ENCODE measurements at places on chromosomes 5 and 9.

GRCh38 chr5:138869763-138870500 is 5.2 kb downstream of the LRRTM2 start:
- DNase-seq, result no peak

- no peak for DNase-seq
Measured at GRCh38 chr5:150058480-150059126, 27.8 kb downstream of the CSF1R start.

- DNase-seq, result no peak
Measured at GRCh38 chr9:130183133-130183762, 11.0 kb downstream of the NCS1 start.

DNA sequence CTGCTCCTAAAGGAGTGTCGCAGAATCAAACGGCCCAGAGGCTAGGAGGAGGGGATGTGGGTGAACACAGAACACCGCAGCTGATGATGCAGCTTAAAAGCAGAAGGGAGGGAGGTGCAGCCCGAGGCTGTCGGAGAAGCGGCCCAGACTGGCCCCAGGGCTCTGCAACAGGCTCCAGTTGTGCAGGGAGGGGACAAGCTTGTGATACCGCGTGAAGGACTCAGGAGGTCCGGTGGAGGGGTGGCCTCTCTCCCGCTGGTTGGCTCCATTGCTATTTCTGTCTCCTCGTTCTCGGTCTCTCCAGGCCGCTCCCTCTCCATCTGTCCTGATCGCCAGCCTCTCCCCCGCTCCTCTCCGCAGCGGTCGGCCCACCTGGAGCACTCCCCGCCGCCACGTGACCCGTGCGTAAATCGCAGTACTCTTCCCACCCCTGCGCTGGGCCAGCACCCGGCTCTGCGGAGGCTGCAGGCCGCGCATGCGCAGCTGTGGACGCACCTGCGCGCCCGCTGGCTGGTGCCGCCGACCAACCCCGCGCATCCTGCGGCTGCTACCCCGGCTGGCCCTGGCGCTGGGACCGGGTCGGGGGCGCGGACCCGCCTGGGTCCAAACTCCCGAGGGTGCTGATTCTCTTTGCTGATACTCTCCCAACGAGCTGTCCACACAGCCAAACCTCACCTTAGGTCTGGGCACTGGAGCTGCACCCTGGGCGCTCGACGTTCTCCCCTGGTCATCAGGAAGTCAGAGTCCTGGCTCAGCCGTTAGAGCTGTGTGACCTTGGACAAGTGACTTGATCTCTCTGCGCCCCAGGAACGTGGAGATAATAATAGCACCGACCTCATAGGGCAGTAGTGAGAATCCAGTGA is 3.7 kb upstream of the STXBP1 start:
- DNase-seq, result peak; percentile 88

GRCh38 chr9:22214021-22214420 is 204.9 kb upstream of the CDKN2B start:
- DNase-seq, result no peak

DNA sequence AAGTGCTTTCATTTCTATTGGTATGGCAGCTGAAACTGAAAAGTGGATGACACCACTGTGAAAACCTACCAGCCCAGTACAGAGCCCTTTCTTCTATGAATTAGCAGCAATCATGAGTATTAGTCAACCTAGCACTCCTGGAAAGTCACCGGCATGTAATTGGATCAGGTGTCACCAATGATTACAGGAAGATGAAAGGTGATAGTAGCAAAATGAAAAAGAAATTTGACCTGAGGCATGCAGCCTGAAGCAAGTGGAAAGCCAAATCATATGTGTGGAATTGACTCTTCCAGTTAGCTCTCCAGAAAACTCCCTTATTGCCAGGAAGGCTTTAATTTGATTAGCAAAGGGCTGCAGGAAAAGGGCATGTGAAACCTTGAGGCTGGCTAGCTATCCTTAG is 81.2 kb upstream of the NAA35 start:
- no peak for DNase-seq

DNA sequence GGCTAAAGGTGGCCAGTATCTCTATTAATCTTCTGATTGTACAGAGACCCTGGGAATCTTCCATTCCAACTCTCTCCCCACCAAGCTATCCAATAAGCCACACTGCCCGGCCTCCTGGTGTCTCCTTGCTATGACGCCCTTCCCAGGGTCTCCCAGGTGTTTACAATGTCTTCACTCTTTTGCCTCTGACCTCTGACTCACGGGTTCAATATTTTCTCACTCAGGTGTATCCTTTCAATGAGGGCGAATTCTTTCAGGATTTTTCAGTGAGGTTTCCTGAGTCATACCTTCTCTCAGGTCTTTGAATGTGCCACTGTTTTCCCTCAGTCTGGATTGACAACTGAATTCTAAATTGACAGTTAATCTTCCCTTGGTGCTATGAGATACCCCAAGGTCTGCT is 53.7 kb upstream of the IRX4 start:
- DNase-seq, result no peak

DNA sequence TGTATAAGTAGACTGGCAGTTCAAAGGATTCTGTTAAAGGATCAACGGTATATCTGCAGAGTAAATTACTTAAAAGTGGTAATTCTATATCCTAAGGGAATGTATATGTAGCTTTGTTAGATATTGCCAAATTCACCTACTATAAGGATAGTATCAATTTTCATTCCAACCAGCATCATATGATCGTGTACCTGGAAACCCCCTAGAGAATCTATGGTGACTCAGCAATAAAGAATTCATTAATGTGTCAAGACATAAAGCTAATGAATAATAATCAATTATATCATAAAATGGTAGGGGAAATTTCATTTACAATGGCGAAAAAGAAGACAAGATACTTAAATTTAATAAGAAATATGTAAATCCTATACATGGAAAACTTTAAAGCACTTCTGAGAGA is 234.1 kb upstream of the ACTBL2 start:
- no peak for DNase-seq

GRCh38 chr5:1801967-1802295 is 724 bp downstream of the NDUFS6 start:
- DNase-seq, result peak; percentile 6

DNA sequence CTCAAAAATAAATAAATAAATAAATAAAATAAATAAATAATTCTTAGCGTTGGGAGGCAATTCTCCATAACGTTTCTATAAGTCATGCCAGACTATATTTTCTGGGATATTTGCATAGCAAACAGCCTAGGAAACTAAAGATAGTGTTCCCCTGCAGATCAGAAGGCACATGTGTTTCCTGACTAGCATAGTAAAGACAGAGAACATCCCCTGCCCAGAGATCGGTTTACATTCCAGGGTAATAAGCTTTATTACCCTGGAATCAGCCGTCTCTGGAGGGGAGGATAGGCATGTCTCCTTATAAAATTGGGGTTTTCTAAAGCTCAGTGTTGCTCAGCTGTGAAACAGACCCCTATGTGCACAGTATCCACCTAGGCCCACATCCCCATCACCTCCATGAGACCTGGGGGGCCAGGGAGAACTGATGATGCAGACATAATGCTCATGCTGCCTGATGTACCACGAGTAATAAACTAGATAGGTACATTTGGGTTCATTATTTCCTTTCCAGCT is 36.9 kb upstream of the IFNK start:
- DNase-seq, result no peak

DNA sequence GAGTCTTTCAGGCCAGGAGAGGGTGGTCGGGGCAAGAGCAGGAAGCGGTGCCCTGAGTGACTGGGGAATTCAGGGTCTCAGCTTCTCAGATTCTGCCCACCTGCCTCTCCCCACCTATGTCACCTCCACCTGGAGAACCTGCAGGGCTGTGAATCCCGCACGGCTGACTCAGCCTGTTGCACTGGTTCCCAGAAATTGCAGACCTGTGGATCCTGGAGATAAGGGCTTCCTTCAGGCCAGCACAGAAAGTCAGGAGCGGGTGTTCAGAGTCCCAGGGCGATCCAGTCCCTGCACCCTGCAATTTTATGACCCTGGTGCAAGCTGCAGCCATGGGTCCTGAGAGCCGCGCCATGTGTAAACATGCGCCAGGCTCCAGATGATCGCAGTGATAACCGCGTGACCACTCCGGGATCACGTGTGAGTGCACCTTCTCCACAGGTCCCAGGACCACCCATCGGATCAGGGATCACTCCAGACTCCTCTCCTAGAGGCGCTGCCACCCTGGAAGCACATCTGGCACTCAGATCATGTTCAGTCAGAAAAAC is 17.8 kb downstream of the IRX4 start:
- no peak for DNase-seq

GRCh38 chr9:72534931-72535330 is 13.5 kb downstream of the TMC1 start:
- no peak for DNase-seq

- no peak for DNase-seq
Measured at GRCh38 chr9:93258419-93258817, 74.5 kb downstream of the WNK2 start.

DNA sequence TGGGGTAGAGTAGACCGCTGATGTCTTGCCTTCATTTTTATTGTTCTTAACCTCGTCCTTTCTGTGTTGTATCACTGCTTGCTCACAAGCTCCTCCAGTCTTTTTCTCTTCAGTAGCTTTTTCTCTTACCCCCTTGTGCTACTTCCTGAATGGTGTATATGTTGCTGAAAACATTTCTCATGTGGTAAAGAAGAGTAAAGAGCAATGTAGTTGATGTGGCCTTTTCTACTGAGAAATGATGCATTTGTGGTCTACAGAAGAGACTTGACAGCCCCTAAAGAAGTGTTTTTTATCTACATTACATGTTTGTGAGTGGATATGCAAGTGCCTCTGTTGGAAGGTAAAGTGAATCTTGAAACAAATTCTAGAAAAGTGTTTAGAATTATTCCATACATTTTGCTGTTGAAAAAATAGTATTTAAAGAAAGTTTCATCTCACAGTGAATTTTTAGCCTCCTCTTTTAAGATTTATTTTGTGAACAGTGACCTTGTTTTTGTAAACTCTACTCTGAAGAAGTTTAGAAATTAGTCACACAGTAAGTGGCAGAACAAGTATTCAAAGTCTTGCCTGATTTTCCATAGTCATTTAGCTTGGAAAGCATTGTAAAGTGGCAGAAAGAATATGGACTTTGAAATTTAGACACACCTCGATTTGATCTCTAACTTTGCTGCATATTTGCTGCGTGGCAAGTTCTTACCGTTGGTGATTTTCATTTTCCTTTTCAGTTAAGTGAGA is 17.4 kb downstream of the CDC42SE2 start:
- DNase-seq, result no peak

DNA sequence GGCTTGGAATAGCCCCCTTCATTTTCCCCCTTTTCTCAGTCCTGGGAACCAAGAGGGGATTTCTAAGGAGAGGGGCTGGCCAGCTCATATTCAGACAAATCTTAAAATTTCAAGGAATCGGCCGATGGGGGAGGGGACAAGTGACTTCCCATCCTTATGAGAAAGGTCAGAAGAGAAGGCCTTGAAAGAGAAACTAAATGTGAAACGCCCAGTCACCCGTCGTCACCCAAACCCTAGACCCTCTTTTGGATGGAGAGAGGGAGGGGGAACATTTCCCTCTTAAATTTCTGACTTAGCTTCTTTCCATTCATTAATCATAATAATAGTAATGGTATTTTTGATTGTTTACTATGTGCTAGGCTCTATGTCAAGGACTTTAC is 850 bp upstream of the CCL19 start:
- DNase-seq, result no peak

- no peak for DNase-seq
Measured at GRCh38 chr9:91495450-91495849, 71.8 kb upstream of the NFIL3 start.

GRCh38 chr9:110452227-110452801 is 114.7 kb upstream of the TXNDC8 start:
- DNase-seq, result no peak
